ENCODE measurements at places on chromosomes 6 and 20.

- DNase-seq: no peak
Observed at GRCh38 chr20:15318682-15319081, 981.3 kb upstream of the FLRT3 start.

GRCh38 chr20:49282584-49283171, 4.8 kb upstream of the ZNFX1 start:
- no peak for DNase-seq

DNA sequence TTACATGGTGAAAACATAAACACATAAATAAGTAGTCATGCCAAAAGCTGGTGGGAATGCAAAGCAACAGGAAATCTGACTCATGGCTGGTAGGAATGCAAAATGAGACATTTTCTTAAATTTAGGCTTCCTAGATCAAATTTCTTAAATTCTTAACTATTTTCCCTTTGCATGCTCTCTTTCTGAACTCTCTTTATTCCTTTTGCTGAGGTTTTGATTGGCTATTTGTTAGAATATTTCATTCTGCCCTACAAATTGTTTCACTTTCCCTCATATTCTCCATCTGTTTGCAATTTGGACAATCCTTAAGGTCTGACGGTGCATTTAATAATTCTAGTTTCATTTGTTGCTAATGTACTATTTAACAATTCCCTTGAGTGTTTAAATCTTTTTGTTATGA, 437.5 kb upstream of the RGS17 start:
- peak; percentile 5 for DNase-seq

- no peak for DNase-seq
Observed at GRCh38 chr20:48041078-48041780, 255.9 kb upstream of the SULF2 start.

DNA sequence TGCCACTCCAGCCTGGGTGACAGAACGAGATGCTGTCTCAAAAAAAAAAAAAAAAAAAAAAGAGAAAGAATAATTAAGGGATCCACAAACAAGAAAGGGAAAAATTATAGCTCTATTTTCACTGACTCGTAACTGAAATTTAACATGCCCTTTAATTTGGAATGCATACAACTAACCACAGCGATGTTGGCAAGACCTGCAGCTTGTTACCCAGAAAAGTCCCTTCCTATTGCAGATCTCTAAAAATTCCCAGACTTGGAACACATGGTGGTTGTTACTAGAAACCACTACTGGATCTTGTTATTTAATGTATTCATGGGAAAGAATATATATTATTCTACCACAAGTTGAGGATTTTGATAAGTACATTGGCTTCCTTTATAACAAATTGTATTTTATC, 27.8 kb upstream of the SMIM28 start:
- DNase-seq: no peak

Data from skeletal muscle cell (primary cell).